Stimulated activated CD8-positive, alpha-beta memory T cell treated with anti-CD3 and anti-CD28 coated beads, Interleukin-7, amount 100 ng/mL, for 1 hour (primary cell): ENCODE measurements at places on chromosomes 2 and 18.

DNA sequence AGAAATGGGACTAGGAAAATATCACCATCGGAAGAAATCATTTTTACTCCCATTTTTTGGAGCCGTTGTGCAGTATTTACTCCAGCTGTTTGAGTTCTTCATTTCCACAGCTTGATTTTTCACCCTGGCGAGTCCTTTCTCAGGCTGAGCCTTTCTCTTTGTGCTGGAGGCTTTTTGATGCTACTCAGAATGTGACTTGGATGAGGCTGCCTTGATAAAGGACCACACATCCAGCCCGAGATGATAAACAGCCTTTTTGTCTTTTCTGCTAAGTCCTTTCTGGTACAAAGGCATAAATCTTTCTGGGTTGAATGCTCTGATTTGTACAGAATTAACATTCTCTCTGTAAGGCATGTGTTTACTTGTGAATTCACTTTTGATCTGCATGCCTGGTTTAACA, 17.6 kb upstream of the CTDP1 start:
- DNase-seq: no peak

DNA sequence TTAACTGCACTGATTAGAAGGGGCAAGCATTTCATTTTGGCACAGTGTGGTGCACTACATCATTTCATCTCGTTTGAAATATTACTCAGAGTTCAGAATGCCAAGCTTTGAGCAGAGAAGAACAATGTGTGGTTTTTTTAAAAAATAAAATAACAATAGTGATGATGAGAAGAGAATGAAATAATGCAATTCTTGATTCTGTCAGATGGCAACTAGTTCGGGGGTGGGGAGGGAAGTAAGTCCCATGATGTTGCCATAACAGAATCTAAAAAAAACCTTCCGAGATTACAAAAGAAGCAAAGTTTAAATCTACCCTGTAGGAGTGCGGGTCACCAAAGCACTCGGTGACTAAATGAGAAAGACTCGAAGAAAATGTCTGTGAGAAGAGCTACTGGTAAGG, 490.4 kb downstream of the NR4A2 start:
- DNase-seq: no peak

- DNase-seq: no peak
Observed at GRCh38 chr2:104844807-104845551, 8.9 kb upstream of the POU3F3 start.

DNA sequence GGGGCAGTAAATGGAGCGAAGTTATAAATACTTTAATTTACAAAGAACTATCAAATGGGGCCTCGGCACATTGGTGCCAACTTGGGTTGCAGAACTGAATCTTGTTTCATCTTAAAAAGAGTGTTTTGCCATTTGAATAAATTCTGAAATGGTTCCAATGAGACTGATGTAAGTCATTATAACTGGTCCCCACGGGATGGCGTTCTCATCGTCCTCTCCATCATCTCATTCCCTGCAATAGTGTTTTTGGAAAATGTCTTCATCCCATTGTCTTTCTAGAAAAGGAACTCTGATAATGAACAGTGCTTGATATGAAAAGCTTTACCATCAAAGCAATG, 422.0 kb upstream of the ID2 start:
- DNase-seq: no peak
